ENCODE measurements at places on chromosomes 7 and 10.

DNA sequence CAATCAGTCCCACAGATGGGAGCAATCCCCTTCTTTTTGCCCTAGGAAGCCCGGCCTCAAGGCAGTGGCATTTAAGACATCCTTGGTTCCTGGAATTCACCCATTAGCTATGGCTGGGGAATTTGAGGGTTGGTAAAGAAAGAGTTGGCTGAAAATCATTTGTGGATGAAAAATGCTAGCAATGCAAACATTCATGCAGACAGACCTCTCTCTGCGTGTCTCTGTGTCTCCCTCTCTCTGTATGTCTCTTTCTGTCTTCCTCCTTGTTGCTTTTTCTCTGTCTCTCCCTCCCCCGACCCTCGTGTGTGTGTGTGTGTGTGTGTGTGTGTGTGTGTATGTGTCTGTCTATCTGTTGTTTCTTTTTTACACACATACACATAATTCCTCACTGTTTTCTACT lies 19.4 kb downstream of the LDB3 start:
- DNase-seq: no peak

- no peak for DNase-seq
These were observed 51.0 kb downstream of the CAV1 start for GRCh38 chr7:116575853-116576252.

- no peak for DNase-seq
These were observed 1129.6 kb downstream of the SORCS3 start for GRCh38 chr10:105770524-105771212.

DNA sequence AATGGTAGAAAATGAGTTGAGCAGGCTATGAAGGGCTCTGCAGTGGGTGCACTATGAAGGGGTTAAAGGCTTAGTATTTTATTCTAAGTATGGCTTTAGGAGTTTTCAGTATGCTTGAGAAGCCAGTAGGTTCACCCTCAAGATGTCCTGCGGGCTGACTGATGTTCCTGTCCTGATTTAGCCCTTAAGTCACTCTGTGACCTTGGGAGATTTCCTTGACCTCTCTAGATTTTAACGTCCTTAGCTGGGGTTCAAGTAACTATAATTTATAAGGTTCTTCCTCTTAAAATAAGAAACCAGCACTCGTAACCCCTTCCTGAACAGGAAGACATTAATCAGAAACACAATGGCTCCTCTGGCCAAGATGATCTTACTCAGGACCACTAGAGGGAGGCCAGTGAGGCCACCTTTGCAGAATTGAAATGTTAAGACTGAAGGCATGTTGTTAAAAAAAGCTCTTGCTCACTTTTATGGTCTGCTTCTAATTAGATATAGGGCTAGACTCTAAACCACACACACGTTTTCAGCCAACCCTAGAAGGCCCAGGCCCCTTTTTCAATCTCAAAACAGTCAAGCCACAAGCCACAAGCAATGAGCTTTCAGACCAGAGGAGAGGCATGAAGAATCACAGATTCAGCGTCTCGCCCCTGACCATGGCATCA lies 41.9 kb downstream of the CDK1 start:
- DNase-seq: no peak

GRCh38 chr10:116961406-116962251 lies 43.4 kb downstream of the SHTN1 start:
- no peak for DNase-seq

- DNase-seq: no peak
These were observed 40.0 kb downstream of the GARS1 start for GRCh38 chr7:30634634-30635201.

- DNase-seq: no peak
These were observed 515.8 kb upstream of the MKI67 start for GRCh38 chr10:128642023-128642422.

DNA sequence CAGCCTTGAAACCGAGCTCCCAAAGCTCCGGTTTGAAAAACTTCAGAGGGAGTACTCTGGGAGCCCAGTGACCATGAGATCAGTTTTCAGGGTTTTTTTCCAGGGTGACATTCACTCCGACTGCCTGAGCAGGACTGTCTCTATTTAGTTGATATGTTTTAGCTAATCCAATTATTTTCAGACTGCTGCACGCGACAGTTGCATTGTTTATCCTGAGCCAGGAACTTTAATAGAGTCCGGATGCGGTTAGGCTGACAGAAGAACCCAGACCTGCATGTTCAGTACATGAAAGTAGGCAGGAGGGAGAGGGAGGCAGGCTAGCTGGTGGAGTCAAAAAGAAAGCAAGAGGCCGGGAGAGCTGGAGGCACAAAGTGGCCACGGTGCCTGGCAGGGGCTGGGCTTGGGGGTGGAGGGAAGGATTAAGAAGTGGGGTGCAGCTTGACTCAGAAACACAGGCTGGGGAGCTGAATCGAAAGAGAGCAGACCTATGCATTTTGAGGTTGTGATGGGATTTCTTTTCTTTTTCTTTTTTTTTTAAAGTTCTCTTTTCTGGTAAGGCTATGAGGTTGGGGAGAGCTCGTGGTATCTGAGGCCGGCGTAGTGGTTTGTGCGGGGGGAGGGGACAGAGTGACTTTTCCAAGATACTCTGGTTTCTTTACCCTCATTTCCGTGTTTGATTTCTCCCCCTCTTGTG lies 5.7 kb downstream of the GATA3 start:
- DNase-seq: no peak

GRCh38 chr7:140281960-140282359 lies 105.2 kb upstream of the KDM7A start:
- DNase-seq: no peak

DNA sequence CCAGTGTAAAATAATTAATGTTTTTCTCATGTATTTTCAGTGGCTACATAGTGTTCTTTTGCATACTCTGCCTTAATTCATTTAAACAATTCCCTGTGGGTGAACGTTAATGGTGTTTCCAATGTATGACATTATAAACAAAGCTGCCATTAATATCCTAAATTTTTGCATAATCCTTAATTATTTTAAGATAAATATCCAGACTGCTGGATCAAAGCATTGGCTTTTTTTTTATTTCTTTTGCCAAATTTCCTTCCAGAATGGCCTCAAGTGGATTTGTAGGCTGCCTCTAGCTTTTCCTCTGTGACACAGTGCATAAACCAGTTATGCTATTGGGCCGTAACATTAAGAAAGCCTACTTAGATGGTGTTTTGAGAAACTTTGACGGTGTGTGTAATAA lies 29.5 kb downstream of the MCM10 start:
- DNase-seq: no peak

DNA sequence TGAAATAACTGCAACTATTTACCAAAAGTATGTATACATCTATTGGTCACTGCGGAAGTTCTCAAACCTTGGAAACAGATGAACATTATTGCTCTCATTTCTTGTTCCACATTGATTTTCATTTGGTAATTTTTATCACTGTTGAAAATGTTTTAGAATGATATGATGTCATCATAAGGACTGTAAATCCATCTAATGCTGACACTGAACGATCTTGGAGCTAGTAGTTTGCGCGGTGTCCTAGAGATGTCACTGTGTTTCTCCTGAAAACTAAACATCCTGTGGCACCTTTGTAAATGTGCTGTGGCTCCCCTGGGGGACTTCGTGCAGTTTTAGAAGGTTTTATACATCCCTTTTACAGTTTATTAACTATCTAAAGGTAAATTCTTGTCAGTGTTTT lies 73.5 kb downstream of the DNAJB9 start:
- no peak for DNase-seq

- peak; percentile 77 for DNase-seq
These were observed 163.4 kb downstream of the RAPGEF5 start for GRCh38 chr7:22193450-22193983.

DNA sequence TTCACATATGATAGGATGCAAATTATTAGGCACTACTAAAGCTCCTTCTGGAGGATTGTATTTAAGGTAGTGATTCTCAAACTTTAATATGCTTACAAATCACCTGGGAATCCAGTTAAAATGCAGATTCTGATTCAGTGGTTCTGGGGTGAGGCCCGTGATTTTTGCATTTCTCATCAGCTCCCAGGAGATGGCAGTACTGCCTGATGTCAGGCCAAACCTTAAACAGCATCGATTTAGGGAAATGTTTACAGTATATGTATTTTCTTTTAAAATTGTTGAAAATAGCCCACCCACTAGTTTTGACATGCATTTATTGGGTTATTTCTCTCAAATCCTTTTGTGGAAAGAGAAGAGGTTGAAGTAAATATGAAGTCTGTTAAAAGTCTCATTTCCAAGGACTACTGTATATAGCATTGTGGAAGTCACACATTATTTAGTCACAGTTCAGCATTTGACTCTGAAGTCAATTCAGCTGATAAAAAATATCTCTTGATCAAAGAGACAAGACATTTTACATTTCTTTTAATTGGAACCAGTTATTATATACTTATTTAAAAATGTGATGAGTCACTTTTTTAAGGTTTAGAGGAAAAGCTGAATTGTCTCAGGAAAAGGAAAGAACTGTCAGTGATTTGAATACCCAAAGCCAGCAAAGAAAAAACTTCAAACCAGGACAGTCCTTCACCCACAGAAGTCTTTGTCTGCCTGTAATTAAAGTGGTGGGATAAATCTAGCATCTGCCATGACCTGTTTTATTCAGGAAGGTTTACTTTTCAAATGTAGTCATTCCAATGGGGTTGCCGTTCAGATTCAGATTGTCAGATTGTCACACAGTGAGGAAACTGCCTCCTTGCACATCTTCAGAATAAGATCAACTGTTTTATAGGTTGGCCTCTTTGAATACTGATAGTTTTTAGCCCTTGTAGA lies 21.1 kb upstream of the HBP1 start:
- DNase-seq: no peak

GRCh38 chr10:121307411-121307980 lies 290.7 kb downstream of the FGFR2 start:
- DNase-seq: no peak

DNA sequence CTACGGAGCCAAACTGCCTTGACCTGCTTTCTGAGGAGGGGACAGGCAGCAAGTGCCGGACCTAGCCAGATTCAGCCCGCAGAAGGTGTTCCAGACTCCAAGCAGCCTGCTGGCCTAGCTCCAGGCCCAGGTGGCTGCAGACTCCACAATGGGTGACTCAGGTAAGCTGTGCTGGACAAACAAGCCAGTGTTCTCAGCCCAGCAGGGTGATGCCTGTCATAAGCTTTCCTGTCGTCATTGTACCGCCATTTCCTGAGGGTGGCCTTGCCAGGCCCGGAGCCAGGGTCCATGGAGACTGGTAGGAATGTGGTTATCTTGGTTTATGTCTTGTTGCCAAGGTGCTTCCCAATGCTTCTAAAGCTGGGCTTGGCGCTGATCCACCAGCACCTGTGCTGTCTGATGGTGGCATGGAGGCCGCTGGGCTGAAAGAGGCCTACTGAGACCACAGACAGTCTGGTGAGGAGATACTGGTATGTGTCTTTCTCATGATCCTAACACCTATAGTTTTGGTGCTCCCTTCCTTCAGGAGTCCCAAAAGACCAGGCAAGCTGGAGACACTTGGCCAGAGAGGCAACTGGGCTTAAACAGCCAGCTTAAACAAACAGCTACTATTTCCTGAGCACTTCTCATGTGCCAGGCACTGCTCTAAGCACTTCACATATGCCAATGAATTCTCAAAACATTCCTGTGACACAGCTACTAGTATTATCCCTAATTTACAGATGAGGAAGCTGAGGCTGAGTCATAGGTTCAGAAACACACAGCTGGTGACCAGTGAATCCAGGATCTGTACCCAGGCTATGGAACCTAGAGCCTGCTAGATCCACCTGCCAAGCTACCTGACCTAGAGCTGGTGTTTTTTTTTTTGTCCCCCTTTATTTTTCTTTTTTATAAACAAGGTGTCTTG lies 42.0 kb downstream of the ZC3HC1 start:
- DNase-seq: no peak

GRCh38 chr7:44372560-44373417 lies 47.4 kb upstream of the CAMK2B start:
- DNase-seq: no peak

DNA sequence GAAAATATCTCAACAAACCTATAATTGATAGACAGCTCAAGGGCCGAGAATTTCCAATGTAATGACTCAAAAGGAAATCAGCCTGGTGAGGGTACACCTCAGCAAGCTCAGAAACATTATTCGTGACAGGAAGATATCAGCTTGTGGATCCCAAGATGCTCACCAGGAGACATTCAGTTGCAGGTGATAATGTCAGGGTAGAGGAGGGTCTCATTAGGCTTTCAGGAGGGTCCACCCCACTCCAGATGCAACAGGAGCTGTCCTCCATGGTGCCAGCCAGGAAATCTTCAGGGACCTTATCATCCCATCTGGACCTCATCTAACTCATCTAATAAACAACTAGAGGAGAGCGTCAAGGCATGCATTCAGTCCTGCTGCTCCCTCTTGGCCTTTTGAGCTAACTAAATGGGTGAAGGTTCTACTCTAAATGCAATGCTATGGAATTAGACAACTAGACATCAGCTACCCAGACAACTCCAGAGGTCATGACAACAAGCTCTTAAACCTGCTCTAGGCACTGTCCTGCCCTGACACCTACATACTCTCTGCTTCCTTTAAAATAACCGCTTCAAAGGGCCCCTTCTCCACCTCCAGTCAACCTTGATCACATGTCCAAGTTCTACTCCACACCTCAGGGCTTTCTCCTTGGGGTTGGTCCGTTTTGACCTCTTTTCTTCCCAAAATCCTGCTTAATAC lies 4.3 kb upstream of the GIMAP5 start:
- no peak for DNase-seq

GRCh38 chr7:87151002-87151728 lies 1.1 kb upstream of the DMTF1 start:
- no peak for DNase-seq

DNA sequence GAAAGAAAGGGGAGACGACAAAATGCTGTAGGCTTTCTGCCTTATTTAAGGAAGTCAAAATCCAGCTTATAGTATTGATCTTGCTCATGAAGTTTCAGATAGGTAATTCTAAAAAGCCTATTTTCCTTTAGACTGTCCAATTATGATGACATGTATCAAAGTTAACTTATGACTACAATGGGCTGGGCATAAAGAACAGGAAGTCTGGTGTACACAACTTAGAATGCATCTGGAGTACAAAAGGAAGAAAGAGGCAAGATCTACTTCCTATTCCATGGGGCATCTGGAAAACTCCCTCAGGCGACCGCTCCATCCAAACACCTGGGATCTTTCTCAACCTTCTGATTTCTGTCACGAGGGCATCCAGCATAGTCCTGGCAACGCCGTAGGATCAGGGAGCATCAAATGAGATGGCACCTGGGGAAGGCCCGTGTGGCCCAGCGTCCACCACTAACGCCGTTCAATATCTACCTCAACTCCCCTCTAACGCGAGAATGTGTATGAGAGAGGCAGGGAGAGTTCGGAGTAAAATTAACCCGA lies 512 bp downstream of the FAM24B start:
- no peak for DNase-seq

DNA sequence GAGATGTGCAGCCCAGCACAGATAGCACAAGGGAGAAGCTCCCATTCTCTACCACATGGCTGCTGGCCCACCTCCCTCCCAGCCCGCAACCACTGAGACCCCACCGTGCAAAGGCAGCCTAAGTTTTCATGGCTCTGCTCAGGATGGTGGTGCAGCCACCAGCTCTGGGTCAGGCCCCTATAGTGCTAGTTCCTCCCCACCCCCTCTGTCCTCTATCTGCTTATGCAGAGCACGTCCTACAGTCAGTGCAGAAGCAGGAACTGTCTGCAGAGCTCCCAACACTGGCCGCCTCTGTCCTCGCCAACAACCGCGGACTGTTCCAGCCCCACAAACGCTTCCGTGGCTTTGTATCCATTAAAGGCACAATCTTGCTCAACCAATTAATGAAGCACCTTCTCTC lies 278.9 kb downstream of the GRID1 start:
- DNase-seq: no peak
